Uterus (tissue), 4 donors: ENCODE measurements at places on chromosomes 2 and 18.

DNA sequence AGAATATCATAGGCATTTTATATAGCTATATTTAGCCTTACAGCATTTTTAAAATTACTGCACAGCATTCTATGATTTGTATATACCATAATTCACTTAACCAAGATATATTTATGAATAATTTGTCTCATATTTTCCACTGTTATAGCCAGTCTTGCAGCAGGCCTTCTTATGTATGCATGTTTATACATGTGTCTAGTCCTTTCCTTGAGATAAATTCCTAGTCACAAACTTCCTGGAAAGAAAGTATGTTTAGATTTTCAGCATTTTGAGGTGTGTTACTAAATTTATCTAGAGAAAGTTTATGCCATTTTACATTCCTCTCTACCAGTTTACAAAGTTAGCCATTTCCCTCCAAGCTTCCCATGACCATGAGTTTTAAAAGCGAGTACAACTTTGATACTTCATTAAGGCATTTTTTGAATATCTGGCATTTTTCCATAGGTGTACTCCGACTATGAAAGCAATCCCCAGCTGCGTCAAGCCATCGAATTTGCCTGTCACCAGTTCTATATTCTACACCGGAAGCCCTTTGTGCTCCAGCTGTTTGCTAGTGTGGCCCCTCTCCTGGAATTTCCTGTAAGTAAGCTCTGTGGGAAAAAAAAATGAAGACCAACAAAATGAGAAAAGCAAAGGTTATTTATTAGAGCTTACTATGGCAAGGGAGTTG lies 59.4 kb upstream of the RPE start:
- no peak for DNase-seq
- H3K4me1 ChIP-seq = no peaks in the 10 kb centered on the region
- no peaks in the 10 kb centered on the region for H3K27me3 ChIP-seq
- no peak overlapping the region for H3K4me3 ChIP-seq
- H3K36me3 ChIP-seq = no peaks in the 10 kb centered on the region

DNA sequence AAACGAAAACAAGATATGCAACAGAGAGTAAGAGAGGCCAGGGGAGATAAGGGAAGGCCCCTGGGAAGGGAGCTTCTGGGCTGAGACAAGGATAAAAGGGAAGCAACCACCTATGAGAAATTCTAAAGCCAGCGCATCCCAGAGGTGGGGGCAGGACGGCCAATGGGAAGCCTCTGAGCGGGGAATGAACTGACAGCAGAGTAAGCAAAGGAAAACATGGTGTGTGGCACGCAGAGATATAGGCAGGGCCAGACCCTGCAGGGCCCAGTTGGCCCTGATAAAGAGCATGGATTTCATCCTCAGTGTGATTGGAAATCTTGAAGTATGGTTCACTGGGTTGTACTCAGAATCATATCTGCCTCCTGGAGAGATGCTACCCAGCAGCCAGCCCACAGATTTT lies 78.7 kb downstream of the IRS1 start:
- H3K36me3 ChIP-seq = no peaks in the 10 kb centered on the region
- H3K4me1 ChIP-seq = peaks cover under 1% of the 10 kb centered on the region
- H3K4me3 ChIP-seq = no peak overlapping the region
- H3K27me3 ChIP-seq = no peaks in the 10 kb centered on the region

DNA sequence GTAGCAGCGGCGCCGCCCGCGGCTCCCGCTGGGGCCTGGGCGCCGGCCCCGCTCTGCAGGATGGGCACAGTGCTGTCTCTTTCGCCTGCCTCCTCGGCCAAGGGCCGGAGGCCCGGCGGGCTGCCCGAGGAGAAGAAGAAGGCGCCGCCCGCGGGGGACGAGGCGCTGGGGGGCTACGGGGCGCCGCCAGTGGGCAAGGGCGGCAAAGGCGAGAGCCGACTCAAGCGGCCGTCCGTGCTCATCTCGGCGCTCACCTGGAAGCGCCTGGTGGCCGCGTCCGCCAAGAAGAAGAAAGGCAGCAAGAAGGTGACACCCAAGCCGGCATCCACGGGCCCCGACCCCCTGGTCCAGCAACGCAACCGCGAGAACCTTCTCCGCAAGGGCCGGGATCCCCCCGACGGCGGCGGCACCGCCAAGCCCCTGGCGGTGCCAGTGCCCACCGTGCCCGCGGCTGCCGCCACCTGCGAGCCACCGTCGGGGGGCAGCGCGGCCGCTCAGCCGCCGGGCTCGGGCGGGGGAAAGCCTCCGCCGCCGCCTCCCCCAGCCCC lies 369 bp downstream of the CDK5R2 start:
- no peaks in the 10 kb centered on the region for H3K36me3 ChIP-seq
- no peak overlapping the region for H3K27ac ChIP-seq
- H3K4me1 ChIP-seq = no peaks in the 10 kb centered on the region
- DNase-seq = no peak
- peaks cover 42% of the 10 kb centered on the region for H3K27me3 ChIP-seq

DNA sequence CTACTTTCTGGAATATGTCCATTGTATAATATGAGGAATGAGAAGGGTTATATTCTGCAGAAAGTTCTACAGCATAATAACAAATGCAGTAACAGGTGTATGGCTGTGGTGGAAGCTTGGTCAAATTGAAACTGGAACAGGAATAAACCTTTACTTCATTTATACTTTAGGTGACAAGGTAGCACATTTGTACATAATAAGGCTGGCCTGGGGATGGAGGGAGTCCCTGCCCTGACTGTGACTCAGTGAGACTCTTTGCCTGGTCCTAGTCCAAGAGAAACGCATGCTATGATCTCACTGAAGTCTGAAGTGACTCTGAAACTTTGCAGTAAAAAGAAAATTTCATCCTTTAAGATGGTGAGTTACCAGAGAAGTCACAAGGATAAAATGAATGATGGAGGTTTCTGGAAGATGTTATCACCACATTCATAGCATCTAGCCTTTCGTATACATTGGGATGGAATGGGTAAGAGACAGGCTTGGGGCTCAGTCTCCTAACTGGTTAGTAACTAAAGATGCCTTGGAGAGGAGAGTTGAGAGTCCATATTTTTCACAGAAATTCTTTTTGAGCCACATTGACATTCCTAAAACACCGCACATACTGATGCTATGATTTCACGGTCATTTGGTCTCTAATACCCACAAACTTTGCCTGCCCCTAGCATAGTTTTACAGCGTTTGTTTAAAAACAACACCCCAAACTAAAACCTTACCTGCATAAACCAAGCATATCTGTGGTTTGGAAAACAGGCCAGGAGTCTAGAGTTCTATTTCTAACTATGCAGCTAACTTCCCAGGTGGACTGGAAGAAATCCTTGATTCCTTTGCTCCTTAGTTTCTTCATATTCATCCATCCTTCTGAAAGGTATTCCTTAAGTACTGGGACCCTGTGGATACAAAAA lies 42.4 kb upstream of the NABP1 start:
- no peak for DNase-seq
- H3K4me3 ChIP-seq = no peak overlapping the region
- H3K4me1 ChIP-seq = no peaks in the 10 kb centered on the region
- H3K36me3 ChIP-seq = no peaks in the 10 kb centered on the region
- no peaks in the 10 kb centered on the region for H3K27me3 ChIP-seq

DNA sequence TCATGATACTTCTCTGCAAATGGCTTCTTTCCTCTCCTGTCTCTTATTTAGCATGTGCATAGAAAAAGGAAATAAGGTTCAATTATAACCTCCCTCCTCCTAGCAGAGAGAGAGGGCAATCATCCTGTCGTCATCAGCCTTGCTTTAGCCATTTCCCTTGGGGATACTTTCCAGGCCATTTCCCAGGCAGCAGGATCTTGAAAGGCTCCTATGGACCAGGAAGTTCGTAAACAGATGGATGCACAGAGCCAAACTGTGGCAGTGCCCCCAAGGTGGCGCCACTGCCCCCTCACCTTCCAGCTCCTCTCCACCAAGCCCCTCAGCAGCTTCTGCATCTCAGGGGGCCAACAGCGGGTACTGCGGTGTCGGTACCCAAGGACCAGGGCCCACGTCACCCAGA lies 157.4 kb downstream of the DTNA start:
- no peak overlapping the region for H3K4me3 ChIP-seq
- no peaks in the 10 kb centered on the region for H3K4me1 ChIP-seq
- DNase-seq = peak; percentile 14
- peak overlapping the region; percentile 44 for H3K27ac ChIP-seq
- H3K27me3 ChIP-seq = no peaks in the 10 kb centered on the region

GRCh38 chr2:6254441-6254840 lies 562.3 kb downstream of the SOX11 start:
- H3K27me3 ChIP-seq = no peaks in the 10 kb centered on the region
- no peak overlapping the region for H3K27ac ChIP-seq
- H3K36me3 ChIP-seq = no peaks in the 10 kb centered on the region
- H3K4me1 ChIP-seq = no peaks in the 10 kb centered on the region
- DNase-seq = no peak
